ENCODE measurements at places on chromosomes 2 and 18.

DNA sequence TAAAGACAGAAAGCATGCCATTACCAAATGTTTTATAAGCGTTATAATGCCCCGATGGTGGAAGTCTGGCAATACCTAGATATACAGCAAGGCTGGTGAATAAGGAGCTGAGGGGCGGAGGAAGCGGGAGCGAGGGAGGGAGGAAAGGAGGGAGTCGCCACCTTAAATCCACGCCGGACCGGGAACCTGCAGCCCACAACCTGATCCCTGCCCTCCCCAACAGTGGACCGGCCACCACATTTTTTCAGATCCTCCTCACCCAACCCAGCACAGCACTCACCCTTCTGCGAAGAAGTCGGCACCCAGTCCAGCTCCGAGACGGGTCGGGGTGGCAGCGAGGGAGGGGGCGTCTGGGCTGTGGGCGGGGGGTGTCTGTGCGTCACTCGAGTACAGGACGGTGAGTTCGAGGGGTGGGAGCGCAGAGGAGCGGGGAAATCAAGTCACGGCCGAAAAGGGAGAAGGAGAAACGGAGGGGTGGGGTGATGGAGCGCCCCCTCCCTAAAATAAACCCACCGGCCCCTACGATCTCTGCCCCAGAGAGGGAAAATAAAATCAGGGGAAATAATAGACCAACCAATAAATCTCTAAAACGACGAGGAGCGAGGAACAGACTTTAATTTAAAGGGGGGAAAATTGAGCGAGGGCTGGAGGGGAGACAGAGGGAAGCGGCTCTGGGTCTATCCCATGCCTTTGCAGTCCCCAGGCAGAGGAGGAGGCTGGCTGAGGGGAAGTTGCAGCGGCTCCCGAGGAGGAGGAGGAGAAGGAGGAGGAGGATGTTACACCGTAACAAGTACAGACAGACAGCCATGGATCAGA, 96.5 kb upstream of the SERTAD2 start:
- DNase-seq = peak; percentile 69

GRCh38 chr2:228599781-228600180, 418.3 kb upstream of the SPHKAP start:
- no peak for DNase-seq

DNA sequence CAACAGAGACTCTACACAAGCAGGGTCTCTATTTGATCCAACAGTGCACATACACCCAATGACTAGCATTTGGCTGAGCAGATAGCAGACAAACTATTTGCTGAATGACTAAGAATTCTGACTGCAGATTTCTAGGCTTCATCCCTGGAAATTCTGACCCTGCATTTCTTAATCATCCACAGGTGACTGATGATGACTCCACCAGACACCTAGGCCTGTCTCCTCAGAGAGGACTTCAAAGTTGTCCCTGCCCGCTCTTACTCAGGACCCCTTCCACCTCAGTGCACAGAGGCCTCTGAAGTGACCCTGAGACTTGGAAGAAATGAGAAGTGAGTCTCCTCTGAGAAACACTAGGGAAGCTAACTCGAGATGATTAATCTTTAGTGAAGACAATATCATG, 51.3 kb downstream of the SEPTIN10 start:
- DNase-seq = no peak

- DNase-seq = no peak
Measured at GRCh38 chr2:232447638-232448303, 8.2 kb upstream of the ALPI start.
